ENCODE measurements at places on chromosomes 7 and 10.
A peak's percentile ranks its signal among the peaks of the same experiment; 100 is the strongest.

GRCh38 chr7:81004098-81004497 is 85.2 kb upstream of the SEMA3C start:
- no peak for DNase-seq

- DNase-seq = no peak
Observed at GRCh38 chr10:52818019-52818418, 45.4 kb upstream of the MBL2 start.

GRCh38 chr10:102729029-102730026 is 14.4 kb upstream of the WBP1L start:
- DNase-seq = peak; percentile 88

DNA sequence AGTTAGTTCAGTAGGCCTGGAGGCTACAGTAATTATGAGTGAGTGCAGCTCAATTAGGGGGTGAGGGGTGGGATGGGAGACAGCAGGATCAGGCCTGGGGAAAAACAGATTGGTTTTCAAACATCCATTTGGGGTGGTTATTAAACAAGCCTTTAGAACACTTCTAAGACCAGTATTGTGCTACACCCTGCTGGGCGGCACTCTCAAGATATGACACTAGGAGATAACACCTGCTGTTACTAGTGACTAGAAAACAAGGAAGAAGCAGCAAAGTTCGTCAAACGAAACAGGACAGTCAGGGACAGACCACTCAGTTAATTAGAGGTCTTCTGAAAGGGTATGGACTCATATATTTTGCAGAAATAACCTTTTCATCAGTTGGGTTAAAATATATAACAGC is 353.6 kb downstream of the PTEN start:
- DNase-seq = peak; percentile 49

- peak; percentile 85 for DNase-seq
Observed at GRCh38 chr7:99679400-99680191, at the start of gene CYP3A5. Gene CYP3A5, minus strand, starts transcription at chr7:99679996. Its CDS starts 100 bp downstream, at chr7:99679896.

- DNase-seq = no peak
Observed at GRCh38 chr7:74343281-74344131, 54.3 kb downstream of the CLIP2 start.

GRCh38 chr10:129525401-129525801 is 58.4 kb downstream of the MGMT start:
- no peak for DNase-seq

GRCh38 chr7:159191236-159191635 is 46.6 kb upstream of the VIPR2 start:
- no peak for DNase-seq

- DNase-seq = no peak
Observed at GRCh38 chr7:114722562-114722961, 199.3 kb upstream of the MDFIC start.

DNA sequence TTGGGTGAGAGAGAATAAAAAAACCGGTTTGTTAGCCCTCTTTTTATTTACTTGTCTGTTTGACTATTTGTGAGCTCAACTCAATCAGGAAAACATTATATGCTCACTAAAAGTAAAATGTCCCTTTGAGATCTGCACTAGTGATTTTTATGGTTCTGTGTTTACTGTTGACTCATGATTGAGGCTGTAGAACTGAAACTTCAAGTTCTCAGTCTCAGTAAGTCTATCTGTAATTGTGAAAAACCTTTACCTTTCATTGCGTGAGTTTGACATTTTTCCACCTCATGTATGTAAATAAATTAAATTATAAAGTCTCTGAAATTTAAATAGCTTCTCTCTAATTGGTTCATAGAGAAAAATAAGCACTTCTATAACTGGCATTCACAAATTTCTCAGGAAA is 17.0 kb upstream of the CASD1 start:
- DNase-seq = no peak

DNA sequence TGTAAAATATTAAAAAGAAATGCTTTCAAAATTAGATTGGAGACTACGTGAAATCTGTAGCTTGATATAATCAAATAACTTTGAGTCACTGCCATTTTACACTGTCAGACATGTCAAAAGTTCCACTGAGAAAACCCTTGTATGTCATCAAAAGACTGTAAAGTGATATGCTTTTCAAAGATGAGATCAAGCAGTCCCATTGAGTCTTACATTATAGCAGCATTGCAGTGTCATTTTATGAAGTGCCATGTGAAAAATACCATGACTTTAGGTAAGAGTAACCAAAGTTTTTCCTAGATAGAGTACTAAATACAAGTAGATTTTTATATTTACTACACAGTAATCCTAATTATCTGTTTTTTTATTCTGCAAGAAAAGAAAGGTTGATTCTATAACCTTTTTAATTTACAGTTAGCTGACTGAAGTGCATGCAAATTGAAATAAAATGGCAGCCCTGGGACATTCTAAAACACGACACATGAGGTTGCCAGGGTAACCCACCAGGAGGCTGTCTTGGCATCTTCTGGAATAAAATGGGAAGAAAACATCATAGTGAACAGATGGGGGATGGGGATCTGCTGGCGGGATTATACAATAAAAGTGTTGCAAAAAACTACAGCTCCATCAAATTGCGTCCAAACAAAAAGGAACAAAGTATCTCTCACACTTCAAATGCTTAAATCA is 91.3 kb upstream of the TMEM106B start:
- DNase-seq = no peak

GRCh38 chr7:43136064-43136463 is 23.6 kb downstream of the HECW1 start:
- no peak for DNase-seq

DNA sequence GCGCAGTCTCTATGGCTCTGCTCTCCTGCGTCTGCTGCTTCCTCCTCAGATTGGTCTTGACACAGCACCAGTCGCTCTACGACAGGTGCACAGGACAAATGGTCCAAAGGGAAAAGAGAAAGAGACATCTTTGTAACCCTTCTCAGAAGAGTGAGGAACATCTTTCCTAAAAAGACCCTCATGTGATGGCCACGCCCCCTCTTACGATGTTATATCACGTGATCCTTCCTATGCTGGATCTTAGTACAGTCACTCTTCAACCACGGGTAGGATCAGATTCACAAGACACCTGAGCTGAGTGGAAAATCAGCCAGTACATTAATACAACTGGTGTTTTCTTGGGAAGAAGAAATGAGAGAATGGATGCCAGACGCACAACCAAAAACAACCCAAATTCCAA is 262.2 kb upstream of the CELF2 start:
- no peak for DNase-seq

DNA sequence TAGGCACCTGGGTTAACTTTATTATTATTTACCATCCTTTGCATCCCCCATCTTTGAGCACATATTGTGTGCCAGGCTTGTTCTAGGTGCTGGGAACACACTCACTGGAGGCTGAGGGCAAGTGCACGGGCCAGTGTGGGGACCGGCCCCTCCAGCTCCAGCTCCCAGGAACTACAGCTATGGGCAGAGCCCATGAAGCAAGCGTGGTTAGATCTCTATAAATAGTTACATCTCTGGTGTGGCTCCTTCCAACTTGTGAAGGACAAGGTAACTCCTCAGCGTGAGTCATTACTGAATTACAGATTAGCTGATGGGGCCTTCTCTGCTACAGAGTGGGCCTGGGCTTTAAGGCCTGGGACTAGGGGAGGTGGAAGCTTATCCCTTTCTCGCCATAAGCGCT is 583.5 kb downstream of the SDK1 start:
- DNase-seq = no peak

DNA sequence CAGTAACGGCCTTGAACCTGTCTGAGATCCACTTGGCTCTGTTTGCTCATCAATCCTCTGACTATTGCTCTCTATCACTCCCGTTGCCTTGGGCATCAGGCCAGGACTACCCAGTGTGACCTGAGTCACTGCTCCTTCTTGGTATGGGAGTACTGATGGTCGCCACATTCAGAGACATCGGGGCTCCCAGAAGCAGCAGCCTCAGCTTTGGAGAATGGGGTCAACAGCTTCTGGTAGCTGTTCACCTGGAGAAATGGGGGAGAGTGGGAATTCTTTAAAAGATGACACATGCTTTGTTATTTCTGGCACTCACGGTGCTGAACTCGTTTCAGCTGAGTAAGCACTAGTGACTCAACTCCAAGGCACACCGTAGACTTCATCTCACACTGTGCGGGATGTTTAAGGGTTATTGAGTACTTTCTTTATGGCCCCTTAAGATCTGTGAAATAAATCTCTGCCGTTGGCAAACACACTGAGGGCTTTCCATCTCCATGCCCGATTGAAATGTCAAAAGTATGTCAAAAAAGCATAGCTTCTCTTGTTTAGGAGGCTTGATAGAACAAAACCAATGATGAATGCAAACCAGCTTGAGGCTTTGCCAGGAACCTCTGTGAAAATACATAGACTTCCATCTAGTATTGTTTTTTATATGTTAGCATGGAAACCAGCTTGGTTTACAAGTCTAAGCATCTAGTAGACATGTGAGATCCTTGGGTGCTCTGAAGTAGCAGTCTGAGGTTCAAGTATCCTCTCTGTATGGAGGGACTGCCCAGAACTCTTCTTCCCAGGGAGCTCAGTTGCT is 333.1 kb downstream of the CXCL12 start:
- no peak for DNase-seq

- DNase-seq = no peak
Observed at GRCh38 chr7:2030475-2031450, 202.0 kb downstream of the MAD1L1 start.

DNA sequence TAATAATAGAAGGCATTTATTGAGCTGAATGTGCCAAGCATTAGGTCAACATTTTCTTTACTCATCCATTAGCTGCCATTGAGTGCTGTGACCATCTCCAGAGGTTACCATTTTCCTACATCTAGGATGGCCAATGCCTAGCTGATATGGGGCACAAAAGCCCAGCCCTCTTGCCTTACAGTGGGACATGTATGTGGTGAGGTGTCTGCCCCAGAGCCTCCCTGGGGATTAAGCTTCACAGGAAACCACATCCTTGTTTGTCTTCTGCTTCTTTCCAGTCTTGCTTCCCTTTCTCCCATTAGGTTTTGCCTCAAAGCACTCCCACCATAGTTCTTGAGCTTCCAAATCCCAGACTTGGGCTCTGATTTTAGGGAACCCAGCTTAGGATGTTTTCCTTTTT is 258.7 kb downstream of the SORCS3 start:
- no peak for DNase-seq

DNA sequence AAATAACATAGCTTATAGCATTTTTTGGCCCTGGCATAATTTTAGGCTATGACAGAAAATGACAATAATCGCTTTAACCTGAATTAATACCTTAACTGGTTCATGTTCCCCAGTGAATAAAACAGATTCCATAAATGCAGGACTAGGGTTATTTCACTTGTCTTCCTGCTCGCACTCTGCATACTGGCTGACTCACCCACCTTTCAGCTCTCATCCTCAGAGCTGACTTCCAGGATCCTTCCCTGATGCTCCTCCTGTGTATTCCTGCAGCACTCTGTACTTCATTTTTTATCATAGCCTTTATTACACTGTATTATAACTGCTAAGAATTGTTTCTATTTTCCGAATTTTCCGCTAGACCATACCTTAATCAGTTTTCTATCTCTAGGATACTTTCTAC is 123.7 kb downstream of the AVL9 start:
- no peak for DNase-seq

DNA sequence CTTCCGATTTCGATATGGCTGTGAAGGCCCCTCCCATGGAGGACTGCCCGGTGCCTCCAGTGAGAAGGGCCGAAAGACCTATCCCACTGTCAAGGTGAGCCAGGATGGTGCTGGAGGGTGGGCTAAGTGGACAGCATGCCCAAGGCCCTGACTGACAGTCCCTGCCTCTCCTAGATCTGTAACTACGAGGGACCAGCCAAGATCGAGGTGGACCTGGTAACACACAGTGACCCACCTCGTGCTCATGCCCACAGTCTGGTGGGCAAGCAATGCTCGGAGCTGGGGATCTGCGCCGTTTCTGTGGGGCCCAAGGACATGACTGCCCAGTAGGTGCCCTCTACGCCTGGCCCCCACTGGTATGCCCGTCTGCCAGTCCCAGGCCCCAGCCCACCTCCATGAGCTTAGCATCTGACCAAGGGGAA is 1.2 kb downstream of the NFKB2 start:
- DNase-seq = no peak

GRCh38 chr10:97785231-97785630 is 13.4 kb upstream of the SFRP5 start:
- DNase-seq = no peak

- no peak for DNase-seq
Observed at GRCh38 chr10:91552274-91553095, 80.4 kb downstream of the PPP1R3C start.

DNA sequence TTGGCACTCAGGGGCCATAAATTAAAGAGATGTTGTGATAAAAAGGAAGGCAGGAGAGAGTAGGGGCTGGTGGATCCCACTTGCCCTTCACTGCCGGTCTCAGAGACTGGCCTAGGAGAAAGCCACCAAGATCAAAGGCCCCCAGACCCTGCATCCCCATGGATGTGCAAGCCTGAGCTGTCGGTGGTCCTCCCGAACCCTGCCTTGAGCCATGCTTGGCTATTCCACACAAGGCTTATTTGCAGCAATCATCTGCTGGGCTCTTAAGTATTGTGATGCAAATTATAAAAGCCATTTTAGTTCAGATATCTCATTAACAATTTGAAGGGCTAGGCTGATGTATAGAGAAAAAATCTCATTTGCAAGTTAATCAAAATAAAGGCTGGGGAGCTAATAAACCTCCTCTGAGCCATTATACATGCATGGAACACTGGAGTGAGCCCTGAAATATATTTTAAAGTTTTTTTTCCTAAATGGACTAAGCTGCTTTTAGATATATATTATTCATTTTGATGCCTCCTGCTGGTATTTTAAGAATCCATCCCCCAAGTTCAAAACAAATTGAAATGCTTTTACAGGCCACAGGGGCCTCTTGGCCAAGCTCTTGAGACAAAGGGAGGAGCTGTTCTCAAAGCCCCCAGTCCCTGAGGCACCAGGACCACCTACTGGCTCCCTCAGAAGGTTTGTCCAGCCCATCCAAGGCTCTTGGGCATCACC is 28.1 kb downstream of the OAT start:
- no peak for DNase-seq

- no peak for DNase-seq
Observed at GRCh38 chr7:114916261-114916892, 5.5 kb upstream of the MDFIC start.

DNA sequence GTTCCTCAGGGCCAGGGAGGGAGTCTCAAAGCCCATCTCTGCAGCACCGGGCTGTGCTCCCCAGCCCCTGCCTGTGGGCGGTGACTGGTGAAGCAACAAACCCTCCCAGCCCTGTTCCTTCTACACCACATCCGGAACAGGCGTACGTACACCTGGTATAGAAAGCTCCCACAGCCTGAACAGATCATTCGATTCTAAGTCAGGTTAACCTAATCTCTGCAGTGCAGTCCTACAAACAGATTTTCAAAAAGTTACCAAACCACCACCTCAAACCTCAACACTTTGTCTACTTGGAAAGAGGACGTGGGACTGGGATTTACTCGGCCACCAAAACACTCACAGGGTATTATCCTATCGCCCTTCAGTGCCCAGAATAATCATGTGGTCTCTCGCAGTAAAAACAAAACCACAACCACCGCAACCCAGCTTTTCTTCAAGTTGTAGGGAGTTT is 238.4 kb downstream of the DIP2C start:
- peak; percentile 44 for DNase-seq

DNA sequence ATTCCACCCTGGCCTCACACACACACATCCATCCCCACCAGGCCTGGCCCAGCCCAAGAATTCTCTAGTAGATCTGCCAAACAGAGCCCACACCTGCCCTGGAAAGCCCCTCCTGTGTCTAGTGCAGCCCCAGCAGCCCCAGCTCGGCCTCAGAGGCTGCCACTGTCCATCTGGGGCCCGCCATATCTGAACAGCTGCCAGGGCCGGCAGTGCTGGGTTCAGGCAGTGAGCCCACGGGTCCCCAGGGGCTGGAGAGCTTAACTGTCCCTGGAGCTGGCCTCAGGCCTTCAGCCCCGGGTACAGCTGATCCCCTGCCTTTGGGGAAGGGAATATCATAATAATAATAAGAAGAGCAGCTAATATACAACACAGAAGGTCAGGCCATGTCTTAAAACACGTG is 574 bp downstream of the MYL10 start:
- no peak for DNase-seq

All from transverse colon (tissue), 4 donors.